NCI-H1105 treated with DMSO at 0.1 percent for 48 hours (cell line): ENCODE measurements at places on chromosomes 6 and 20.

DNA sequence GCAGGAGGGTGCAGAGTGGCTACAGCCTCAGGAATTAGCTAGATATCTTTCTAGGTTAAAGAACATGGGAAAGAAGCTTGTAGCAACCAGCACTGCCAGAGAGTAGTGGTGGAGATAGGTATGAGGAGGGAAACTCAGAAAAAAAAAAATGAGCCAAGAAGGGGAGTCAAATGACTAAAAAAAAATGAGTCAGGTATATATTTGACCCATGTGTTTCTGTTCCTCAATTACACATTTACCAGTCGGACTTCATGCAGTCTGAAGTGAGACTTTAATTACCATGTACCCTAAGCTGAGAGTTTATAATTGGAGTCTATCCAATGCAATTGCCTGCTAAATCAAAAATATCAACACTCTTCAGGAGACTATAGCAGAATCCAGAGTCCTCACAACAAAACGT lies 964.6 kb downstream of the HACE1 start:
- DNase-seq = no peak

GRCh38 chr6:31339210-31339609 lies 17.8 kb downstream of the HLA-B start:
- DNase-seq = no peak

GRCh38 chr6:134077301-134077700 lies 24.9 kb upstream of the SLC2A12 start:
- no peak for DNase-seq

DNA sequence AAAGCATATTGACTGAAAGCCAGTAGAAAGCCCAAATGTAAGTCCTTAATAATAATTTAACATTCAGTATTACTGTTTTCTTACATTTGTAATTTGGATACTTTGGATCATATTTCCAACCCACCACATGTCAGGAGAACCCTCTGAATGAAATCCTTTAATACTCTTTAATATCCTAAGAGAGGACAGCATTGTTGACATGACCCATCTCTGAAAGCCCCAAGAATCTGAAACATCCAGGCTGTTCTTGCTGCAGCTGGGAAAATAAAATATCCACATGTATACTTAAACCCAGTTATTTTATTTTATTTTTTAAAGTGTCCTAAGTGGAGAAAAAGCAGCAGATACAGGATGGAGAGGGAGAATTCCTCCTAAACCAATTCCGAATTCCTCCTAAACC lies 130.8 kb upstream of the RIPOR2 start:
- no peak for DNase-seq

GRCh38 chr6:156308604-156309003 lies 468.6 kb upstream of the ARID1B start:
- no peak for DNase-seq

- no peak for DNase-seq
Observed at GRCh38 chr6:131807321-131807643, 538 bp upstream of the ENPP1 start.

- no peak for DNase-seq
Observed at GRCh38 chr6:34673064-34673463, 23.5 kb downstream of the ILRUN start.

DNA sequence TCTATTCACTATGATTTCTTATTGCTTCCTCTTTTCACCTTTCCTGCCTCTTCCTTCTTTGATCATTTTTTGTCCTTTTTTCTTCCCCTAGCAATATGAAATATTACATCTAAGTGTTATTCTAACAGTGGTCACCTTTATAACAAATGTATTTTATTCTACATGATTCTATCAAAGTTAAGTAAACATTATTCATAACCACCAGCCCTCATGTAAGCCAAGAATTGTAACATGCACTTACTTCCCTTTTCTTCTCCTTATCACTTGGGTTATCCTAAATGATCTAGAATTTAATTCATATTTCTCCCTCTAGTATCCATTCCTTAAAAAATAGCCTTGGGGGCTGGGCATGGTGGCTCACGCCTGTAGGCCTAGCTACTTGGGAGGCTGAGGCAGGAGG lies 88.3 kb upstream of the SLC22A23 start:
- no peak for DNase-seq

- no peak for DNase-seq
Observed at GRCh38 chr6:30378290-30378937, 33.5 kb downstream of the RPP21 start.

DNA sequence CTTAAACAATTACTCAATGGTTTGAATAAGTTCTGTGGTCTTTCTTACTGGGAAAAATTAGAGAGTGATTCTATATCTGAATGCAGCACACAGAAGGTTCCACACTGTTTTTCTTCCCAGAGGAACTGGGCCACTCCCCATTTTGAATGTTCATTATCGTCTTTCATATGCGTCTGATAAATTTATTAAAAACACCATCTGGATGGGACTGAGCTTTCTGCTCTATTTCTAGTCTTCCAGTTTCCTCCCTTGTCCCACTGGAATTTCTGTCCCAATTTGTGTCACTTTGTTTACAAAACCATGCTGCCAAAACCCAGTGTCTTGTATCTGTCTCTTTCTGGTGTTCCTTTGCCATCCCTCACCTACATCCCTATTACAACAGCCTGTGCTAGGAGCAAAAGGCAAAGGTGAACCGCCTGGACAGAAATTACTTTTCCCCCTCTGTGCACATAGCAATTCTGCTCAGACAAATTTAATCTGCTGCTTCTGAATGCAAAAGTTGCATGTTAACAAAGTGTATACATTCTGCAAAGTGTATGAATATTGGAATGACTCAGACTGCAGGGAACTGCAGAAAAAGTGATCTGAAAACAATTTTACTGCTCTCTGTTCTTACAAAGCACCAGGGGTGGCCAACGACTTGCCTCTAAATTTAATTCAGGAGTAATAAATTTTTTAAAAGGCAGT lies 333.6 kb downstream of the BTBD9 start:
- no peak for DNase-seq

DNA sequence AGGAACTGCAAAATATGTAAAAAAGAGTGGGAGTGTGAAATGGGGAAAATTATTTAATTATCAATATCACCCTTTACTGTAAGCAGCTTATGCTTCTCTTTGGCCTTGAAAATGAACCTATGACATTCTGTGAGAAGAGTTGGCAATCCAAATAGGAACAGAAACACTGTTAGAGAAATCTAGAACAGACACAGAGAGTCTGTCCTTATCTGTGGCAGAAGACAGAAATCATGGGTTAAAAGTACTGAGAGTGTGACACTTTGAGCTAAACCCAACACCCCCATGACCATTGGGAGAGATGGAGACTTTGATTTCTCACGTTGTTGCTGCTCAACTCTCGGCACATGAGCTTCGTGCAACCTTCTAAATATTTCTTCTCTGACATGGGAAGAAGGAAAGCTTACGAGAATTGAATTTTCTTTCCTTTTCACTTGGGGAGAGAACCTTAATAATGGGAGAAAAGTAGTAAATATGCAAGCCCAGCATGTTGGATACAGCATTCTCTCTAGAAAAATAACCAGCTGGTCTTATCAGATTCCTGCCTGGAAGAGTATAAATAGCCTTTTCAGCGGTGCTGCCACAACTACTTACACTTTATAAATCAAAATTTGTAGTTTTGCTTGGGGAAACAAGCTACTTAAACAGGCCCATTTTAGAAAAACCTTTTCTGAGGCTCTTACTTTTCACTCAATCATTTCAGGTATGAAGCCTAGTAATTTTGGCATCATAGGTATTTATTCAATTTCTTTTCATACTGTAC lies 49.4 kb upstream of the NOX3 start:
- no peak for DNase-seq

DNA sequence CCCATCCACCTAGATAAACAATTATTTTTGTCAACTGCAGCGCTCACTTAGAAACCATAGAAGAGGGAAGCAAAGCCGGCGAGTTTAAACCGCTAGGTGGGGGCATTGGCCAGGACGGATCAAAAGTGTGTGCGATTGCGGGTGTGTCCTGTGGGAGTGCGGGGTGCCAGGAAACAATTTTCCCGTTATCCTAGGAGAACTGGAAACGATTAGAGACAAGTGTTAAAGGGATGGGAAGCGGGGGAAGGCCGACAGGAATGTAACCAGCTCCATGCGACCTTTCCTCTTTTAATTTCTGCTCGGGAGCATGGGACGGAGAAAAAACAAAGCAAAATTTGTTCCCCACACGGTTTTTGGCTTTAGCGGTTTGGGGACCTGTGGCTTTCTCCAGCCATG lies 2.8 kb upstream of the HTR1B start:
- peak; percentile 18 for DNase-seq

GRCh38 chr6:143677891-143678791 lies at the start of gene PHACTR2:
Gene PHACTR2 (plus strand): TSS chr6:143677965. CDS start chr6:143678164, 199 bp downstream.
- DNase-seq = peak; percentile 66

GRCh38 chr6:163392533-163392932 lies 22.0 kb upstream of the QKI start:
- peak; percentile 31 for DNase-seq

GRCh38 chr20:53599378-53599777 lies 5.7 kb upstream of the ZNF217 start:
- DNase-seq = no peak

DNA sequence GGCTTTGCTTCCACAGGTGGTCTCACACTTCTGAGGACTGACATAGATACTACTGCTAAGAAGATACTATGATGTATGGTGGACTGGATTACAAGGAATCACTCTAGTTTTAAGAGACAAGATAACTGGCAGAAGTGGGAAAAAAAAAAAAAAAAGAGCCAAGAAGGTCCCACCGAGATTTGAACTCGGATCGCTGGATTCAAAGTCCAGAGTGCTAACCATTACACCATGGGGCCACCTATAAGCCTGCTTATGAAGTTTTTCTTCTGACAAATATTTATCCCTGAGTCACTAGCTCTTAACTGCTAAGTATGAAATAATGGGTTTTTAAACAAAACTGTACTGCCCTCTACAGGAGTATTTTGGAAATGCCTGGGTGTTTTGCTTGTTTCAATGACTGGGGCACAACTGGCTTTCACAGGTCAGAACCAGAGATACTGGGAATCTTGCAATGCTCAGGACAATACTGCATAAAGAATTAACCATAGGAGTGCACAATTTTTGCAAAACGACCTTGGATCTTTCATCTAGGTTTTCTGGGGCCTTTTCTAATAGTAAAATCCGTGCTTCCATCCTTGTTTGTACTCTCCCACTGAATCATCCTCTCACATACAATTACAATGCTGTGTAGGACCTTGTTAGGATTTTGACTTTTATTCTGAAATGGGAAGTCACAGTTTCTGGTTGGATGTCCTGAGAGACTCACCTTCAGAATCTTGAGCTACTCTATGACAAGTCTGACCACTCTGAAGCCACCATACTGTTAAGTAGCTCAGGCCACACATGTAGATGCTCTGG lies 116.3 kb downstream of the OR2B2 start:
- DNase-seq = peak; percentile 85

DNA sequence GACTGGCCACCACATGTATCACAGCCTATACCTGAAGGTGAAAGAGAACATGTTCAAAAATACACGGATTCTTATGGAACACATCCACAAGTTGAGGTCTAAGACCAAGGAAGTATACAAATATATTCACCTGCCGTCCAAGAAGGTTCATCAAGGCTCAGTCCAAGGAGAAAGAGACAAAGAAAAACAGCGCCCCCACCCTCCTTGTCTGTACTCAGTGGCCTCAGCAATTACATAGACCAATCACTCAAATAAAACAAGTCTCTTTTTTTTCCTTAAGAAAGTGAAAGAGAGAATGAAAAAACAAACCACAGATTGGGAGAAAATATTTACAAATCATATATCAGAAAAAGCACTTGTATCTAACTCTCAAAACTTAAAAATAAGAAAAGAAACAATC lies 19.5 kb downstream of the CPXM1 start:
- DNase-seq = no peak

- no peak for DNase-seq
Observed at GRCh38 chr20:49700411-49701185, 13.1 kb downstream of the B4GALT5 start.

DNA sequence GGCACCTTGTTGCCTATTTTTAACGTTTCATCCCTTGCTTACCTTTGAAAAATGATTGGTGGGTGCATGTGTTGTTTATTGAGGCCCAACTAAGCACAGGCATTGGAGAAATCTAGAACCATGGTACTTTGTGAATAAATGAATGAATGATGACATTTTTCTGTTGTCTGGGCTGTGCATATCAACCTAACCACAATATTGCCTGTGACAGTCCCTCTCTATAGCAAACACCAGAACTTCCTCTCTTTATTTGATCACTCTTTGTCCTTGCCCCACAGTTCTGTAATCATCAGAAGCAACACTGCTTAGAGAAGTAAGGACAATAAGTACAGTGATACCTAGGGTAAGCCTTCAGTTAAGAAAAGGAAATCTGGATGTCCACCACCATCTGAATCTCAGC lies 75.1 kb downstream of the TBC1D7 start:
- no peak for DNase-seq

DNA sequence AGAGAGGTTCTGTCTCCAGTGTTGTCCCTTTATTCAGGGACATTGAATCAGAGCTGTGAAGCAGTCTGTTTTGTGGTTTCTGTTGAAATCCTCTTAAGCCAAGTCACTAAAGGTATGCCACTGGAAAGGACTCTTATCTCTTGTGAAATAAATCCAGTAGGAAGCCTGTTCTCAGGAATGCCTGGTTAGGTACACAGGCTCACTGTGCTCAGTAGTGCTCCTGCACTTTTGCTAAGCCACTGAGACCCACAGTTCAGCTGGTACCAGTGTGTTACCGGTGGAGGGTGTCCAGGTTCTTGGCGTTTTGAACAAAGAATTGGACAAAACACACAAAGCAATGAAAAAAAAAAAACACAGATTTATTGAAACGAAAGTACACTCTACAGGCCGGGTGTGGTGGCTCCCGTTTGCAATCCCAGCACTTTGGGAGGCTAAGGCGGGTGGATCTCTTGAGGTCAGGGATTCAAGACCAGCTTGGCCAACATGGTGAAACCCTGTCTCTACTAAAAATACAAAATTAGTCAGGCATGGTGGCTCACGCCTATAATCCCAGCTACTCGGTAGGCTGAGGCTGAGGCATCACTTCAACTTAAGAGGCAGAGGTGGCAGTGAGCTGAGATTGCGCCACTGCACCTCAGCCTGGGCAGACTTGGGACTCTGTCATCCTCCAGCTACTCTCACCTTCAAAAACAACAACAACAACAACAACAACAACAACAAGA lies 186.1 kb downstream of the JARID2 start:
- no peak for DNase-seq

DNA sequence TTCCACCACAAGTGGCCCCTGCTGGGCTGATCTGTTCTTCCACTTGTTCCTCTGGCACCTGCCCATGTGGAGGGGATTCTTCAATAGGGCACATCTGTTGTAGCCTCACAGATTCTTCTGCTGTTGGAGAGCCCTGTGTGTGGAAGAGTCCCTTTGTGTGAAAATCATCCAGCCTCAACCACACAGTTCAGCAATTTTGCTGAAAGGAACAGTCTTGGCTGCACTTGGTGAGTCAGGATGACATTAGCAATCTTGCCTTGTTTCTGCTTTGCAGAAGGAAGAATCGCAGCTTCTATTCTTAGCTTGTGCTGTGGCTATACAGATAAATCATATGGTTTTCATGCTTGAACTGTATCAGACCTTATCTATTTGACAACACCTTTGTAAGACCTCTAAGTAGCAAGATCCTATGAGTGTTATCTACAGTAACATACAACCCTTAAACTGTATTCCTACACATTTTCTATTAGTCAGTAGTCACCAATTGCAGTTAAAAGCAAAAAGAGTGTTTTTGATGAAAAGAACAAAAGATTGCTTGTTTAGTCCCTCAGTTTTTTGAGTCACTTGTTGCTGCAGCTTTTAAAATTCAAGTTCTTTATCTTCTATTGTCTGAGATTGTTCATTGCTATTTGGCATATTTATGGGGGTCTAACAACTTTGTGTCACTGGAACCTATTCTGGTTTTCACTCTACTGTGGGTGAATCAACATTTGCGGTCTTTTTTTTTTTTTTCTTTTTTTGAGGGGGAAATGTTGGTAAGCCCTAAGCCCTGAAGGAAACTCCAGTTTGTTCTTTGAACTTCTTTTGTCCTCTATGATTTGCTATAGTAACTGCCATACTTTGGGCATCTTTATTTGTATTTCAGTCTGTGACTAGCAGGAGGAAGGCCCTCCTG lies 231.6 kb downstream of the TFAP2B start:
- DNase-seq = no peak
